Activated CD4-positive, alpha-beta T cell treated with anti-CD3 and anti-CD28 coated beads for 24 hours (primary cell): ENCODE measurements at places on chromosomes 7 and 10.
A peak's percentile ranks its signal among the peaks of the same experiment; 100 is the strongest.

DNA sequence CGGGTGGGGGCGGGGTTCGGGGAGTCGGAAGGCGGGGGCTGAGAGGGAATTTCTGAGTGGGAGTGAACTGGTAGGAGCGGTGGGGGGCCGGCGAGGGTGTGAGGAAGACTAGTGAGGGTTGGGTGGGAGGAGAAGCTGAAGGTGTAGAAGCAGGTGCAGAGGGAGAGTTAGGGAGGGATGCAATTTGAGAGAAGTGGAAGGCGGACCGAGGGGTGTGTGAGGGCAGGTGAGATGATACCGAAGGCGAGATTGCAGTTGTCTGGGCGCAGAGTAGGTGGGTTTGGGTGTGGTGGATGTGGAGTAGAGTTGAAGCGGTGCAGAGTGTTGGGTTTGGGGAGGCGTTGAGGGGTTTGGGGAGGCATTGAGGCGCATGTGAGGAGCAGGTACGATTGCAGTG lies 643 bp downstream of the KAT6B start:
- DNase-seq, result no peak

DNA sequence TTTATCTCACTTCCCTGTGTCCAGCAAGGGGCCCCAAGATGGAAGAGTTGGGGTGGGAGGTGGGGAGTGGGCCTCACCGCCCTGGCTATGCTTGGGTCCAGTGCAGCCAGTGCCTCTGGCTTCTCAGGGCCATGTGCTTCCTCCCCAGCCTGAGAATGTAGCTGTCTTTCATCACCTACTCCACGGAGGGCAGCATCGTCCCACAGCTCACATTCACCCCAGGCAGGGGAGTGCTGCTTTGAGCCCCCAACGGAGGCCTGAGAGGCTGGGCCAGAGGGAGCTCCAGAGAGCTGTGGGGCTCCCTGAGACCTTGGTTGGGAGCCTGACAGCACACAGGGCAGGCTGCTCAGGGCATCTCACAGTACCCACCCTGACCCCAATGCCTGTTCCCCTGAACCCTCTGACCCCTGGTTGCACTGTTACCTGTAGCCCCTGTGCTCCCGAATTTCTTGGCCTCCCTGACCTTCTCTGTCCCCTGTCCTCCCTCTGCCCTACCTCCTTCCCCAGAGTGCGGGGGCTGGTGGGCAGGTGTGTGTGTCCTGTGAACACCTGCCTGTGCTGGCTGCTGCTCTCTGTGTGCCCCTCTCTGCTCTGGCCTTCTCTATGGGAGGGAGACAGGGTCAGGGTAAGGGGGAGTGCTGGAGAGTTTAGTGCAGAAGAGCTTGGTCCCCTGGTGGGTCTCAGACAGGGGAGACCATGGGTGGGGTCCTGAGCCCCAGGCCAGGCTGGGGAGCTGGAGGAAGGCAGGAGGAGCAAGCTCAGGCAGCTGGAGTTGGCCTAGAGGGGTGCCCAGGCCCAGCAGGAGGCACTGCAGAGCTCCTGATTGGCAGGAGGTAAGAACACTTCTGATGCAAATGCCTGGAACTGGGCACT lies 19.6 kb upstream of the ZNF488 start:
- DNase-seq, result no peak

- DNase-seq, result no peak
Observed at GRCh38 chr7:78578686-78579085, 780.1 kb downstream of the PHTF2 start.

- peak; percentile 18 for DNase-seq
Observed at GRCh38 chr7:74453322-74454011, at the start of gene GTF2IRD1. TSS of gene GTF2IRD1 (plus strand) at chr7:74453906. CDS start at chr7:74508081, 54,175 bp downstream.

- no peak for DNase-seq
Observed at GRCh38 chr10:44979281-44980191, 927 bp upstream of the DEPP1 start.

DNA sequence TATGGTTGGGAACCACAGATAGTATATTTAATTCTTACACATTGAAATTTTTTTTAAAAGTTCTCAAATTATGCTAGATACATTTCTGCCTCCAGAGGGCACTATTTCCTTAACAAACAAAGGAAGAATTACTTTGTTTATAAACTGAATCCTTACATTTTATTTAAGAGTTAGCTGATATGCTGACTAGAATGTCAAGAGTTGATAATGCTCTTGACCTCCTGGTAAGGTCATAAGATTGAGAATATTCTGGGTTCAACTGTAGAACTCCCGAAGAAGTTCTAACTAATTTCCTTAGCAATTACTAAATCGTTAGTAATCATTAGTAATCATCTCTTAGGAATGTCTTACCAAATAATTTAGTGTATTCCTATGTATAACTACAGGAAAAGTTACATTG lies 95.3 kb upstream of the CYP26C1 start:
- peak; percentile 6 for DNase-seq

GRCh38 chr10:112966194-112966855 lies 16.3 kb downstream of the TCF7L2 start:
- DNase-seq, result no peak

- DNase-seq, result no peak
Observed at GRCh38 chr7:135715673-135716072, 12.3 kb downstream of the SLC13A4 start.

DNA sequence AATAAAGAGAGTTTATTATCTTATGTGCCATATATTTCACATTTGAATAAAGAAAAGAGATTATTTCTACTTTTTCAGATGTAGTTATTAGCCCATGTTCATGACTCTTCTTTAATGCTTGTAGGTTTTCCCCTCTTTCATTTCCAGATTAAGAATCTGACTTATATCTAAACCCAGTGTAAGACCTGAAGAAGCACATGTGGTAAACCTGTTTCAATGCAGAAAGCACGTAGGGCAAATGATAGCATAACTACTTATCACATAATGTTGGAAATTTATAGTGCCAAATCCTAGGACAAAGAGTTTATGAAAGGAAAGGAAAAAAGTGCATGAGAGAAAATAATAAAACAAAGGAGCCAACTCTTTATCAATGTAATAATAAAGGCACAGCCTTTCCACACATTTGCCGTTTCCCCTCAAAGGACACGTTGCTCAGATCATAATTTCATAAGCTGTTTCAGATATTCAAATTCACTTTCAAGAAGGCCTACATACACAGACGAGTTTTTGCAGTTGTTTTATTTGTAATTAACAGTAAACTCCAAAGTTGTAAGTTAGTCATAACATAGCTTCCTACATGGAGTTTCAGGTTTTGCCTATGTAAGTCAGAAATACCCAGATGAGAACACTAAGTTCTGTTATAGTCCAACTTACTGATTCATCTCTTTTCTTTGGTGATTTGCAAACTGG lies 88.8 kb upstream of the MDFIC start:
- DNase-seq, result no peak

DNA sequence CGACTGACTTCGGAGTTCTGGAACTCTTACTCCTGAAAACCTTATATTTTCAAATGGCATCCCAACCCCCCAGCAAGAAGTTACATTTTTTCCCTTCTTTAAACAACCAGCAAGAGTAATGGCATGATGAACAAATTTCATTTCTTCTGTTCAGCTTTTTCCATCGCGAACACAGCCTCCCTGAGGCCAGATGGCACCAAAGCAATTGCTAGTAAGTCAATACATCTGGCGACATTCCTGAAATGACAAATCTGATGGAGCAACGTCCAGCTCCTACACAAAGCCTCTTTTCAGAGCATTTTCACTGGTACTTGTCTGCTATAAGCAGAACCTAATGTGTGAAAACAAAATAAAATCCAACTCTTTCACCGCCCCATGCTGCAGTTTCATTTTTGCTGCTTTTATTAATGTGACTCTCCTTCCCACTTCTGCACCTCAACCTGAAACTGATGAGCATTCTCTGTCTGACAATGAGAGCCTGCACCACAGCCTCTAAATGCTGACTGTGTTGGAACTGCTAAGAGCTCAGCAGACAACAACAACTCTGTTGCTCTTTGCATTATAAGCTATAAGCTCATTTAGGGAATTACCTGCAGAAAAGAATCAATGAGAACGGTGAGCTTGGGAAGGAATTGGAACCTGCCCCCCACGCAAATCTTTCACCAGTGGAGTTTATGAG lies 229.8 kb downstream of the FGFR2 start:
- DNase-seq, result no peak

- no peak for DNase-seq
Observed at GRCh38 chr10:62424026-62424425, 49.9 kb downstream of the ZNF365 start.

GRCh38 chr10:34740321-34740720 lies 74.8 kb downstream of the PARD3 start:
- DNase-seq, result no peak

- no peak for DNase-seq
Observed at GRCh38 chr7:70142247-70142932, 544.1 kb downstream of the AUTS2 start.
